ENCODE measurements at places on chromosomes 12 and 14. TPM values are rescaled to one million over a fixed set of nuclear protein-coding genes. Genes with fewer than 3 reads are reported as not detected.

Gene KRT8
- 0.40 TPM for total RNA-seq

GRCh38 chr14:71381814-71382213 is 474.6 kb downstream of the PCNX1 start:
- no peak for DNase-seq

DNA sequence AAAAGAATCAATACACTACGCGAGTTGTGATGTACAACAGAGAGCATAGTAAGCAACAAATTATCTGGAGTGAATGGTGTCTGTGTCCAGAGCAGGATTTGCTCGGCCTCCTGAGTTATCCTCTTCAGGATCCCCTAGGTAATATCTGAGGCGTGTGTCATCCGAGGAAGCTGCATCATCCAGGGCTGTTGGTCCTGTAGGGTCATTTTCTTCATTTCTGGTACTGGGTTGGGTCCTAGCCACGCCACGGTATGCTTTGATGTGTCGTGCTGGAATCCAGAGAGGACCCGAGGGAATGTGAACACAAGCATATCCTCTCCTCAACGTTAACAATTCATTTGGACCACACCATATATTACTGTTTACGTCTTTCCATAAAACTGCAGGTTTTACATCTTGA is 19.0 kb upstream of the CLEC4E start:
- no peak for DNase-seq

Gene CCDC177
- not detected for total RNA-seq

DNA sequence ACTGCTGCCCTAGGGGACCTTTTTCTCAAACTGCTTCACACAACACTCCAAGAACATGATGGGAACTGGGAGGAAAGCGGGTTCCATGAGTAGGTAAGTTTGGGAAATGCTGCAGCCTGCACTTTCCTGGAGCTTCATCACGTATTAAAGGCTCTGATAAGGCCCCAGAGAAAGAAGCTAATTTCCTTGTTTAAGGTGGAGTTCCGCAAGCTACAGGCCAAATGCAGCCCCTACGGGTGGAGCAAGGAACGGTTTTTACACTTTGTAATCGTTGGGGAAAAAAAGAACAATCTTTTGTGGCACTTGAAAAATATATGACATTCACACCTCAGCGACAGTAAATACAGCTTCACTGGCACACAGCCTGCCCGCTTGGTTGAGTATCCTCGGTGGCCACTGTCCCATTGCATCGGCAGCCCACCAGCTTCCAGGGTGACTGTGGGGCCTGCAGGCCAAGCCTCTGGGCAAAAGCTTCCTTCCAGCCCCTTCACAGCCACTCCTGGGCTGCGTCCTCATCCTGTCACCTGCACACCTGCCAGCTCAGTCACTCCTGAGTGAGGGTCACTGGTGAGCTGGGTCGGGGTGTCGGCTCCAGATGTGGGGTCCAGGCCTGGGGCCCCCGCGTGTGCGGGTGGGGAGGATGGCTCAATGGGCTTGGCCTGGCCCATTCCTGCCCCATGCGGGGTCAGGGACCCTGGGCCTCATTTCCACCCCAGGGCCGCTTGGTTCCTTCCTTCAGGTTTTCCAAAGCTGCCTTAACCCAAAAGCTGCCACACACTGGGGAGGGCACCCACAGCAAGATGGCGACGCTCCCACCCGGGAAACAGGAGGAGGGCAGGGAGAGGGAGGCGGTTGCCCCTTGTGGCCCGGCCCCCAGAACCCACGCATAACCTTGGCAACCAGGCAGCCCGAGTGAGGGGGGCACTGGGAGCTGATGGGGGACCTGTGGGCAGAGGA is 2.4 kb downstream of the AMN start:
- DNase-seq = no peak

DNA sequence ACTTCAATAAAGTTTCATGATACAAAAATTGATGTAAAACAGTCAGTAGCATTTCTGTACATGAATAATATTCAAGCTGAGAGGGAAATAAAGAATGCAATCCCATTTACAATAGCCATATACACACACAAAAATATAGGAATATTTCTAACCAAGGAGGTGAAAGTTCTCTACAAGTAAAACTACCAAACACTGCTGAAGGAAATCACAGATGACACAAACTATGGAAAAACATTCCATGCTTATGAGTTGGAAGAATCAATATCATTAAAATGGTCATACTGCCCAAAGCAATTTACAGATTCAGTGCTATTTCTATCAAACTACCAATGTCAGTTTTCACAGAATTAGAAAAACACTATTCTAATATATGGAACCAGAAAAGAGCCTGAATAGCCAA is 272.3 kb downstream of the TMTC2 start:
- no peak for DNase-seq

Gene TNS2
- total RNA-seq = 1.1 TPM

Gene MDM2
- 148 TPM for total RNA-seq

Gene KRT78
- total RNA-seq = not detected

Gene CLEC4E
- not detected for total RNA-seq

- DNase-seq = peak; percentile 59
Measured at GRCh38 chr14:69675877-69676416, 64.6 kb downstream of the SUSD6 start.

GRCh38 chr14:102667703-102668102 is 75.3 kb downstream of the RCOR1 start:
- DNase-seq = no peak

Gene STYK1
- total RNA-seq = 0.70 TPM

Gene PLEKHG3
- 2.8 TPM for total RNA-seq

DNA sequence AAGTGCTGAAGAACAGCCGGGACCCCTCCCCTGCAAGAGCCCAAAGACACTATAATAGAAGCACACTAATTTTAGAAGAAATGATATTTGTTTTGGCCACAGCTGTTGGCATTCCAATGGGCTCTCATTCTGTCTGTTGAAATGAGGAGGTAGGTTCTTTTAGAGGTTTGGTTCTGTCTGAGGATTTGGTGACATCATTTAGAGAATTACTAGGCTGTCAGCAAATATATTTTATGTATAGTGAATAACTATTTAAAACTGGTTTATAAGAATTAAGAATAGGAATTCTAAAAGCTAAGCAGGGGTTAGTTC is 200.7 kb upstream of the SLC38A2 start:
- no peak for DNase-seq

GRCh38 chr12:6387541-6387940 is 3.6 kb downstream of the LTBR start:
- no peak for DNase-seq

- no peak for DNase-seq
Measured at GRCh38 chr12:13976028-13976584, 5.3 kb downstream of the GRIN2B start.

GRCh38 chr12:71636704-71637115 is 26.9 kb downstream of the ZFC3H1 start:
- DNase-seq = no peak

- peak; percentile 82 for DNase-seq
Measured at GRCh38 chr12:32139064-32139421, 32.4 kb downstream of the BICD1 start.

Gene CDH24
- 0.72 TPM for total RNA-seq

Gene RNF212B
- total RNA-seq = not detected

- no peak for DNase-seq
Measured at GRCh38 chr12:81949841-81950308, 190.7 kb upstream of the PPFIA2 start.

DNA sequence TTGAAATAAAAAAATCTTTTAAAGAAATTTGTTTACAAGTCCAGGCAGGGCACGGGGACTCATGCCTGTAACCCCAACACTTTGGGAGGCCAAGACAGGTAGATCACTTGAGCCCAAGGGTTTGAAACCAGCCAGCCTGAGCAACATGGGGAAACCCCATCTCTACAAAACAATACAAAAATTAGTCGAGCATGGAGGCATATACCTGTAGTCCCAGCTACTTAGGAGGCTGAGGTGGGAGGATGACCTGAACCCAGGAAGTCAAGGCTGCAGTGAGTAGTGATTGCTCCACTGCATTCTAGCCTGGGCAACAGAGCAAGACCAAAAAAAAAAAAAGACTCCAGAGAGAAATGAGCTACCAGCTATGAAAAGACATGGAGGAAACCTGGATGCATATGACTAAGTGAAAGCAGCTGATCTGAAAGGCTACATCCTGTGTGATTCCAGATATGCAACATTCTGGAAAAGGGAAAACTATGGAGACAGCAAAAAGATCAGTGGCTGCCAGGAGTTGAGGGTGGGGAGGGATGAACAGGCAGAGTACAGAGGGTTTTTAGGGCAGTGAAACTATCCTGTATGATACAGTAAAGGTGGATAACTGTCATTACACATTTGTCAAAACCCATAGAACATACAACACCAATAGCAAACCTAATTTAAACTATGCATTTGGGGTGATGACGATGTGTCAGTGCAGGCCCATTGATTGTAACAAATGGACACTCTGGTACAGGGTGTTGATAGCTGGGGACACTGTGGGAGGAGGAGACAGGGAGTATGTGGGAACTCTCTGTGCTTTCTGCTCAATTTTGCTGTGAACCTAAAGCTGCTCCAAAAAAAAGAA is 59.9 kb downstream of the PRKAB1 start:
- no peak for DNase-seq

GRCh38 chr14:66979101-66979974 is 209.9 kb upstream of the GARIN2 start:
- no peak for DNase-seq

DNA sequence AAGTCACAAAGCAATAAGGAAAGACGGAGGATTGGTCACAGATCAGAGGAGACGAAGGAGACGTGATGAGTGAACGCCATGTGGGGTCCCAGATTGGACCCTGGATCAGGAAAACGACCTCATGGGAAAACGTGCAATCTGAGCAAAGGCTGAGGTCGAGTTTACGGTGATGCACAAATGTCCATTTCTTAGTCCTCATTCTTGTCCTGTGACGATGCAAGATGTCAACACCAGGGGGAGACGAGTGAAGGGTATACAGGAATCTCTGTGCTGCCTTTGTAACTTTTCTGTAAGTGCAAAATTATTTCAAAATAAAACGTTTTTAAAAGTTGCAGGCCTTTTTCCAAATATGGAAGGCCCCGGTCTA is 329.8 kb downstream of the MED13L start:
- DNase-seq = no peak

DNA sequence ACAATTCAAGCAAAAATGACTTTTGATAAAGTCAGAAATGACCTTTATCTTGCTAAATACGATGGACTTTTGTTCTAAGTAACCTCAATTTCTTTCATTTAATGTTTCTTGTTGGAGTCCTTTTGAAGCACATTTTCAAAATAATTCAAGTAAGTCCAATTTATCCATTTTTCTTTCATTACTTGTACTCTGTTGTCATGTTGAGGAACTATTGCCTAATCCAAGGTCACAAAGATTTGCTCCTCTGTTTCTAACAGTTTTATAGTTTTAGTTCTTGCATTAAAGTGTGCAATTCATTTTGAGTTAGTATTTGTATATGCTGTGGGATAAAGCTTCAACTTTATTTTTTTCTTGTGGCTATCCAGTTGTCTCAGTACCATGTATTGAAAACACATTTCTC is 66.7 kb downstream of the CCER1 start:
- no peak for DNase-seq

Gene SRSF5
- 255 TPM for total RNA-seq

GRCh38 chr14:71720978-71721624 is 211.1 kb upstream of the RGS6 start:
- DNase-seq = peak; percentile 58

DNA sequence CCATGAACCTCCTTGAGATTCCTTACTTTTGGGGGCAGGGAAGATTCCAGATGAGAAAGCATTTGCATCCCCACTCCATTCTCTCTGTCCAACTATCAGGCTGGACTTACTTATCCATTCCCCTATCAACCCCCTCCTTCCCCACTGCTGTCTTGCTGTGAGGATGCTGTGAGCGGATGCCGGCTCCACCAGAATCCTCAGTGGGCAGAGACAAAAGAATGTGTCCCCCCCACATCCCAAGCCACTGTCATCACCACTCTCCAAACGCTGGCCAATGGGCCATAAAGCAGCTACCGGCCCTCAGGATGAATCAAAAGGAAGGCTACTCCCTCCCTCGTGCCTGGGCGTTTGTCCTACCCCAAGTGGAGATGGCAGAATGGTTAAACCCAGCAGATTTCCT is 173.0 kb upstream of the NTF3 start:
- DNase-seq = no peak

DNA sequence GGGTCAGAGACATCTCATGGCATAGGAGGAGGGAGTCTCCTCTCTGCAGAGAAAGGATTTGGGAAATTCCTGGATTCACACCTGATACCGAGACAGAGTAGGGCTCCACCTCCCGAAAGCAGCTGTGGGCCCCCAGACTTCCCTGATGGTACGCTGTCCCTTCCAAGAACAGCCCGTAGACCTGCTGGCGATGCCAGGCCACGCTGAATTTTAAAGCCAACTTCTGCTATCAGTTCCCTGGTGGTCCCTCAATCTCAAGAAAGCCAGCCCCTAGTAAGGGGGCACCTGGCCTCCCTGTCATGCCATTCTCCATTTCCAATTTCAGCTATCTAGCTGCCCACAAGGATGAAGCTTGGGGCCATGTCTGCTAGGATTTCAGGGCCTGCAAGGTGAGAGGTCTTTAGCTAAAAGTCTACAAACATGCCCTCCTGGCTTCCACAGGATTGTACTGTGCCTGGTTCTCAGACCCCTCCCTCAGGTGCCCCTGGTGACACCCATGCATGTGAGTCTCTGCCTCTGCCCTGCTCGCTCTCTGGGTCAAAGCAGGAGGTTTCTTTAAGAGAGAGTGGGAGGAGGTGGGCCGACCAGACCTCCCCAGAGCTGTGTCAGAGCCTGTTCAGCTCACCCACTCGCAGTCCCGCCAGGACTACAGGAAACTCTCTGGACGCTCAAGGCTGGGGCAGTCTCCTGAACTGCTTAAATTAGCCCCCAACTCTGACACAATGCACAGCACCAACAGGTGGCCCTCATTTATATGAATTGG is 30.5 kb downstream of the ANO2 start:
- DNase-seq = no peak

- no peak for DNase-seq
Measured at GRCh38 chr14:89486505-89486904, 69.5 kb upstream of the FOXN3 start.

- no peak for DNase-seq
Measured at GRCh38 chr12:52521568-52522266, 1.5 kb upstream of the KRT5 start.

DNA sequence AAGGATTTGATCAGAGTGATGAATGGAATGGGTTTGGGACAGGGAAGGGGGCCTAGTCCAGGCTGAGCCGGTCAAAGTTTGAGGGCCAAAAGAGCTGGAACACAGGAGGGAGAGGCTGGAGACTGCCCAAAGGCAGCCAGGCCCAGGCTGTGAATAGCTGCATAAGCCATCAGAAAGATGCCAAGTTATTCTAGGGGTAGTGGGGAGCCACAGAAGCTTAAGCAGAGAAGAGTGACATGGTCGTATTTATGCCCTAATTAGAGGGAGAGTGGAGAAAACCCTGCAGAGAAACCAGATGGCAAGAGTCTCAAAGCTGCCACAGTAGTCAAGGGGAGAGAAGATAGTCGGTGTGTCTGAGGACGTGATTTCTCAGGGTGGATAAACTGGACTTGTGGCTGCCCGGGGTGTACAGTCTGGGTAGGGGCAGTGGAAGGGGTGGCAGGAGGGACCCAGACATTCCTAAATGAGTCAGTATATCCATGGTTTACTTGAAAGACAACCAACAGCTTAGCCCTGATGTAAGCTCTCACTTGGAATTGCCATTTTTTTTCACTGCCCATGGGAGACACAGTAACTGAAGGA is 99.2 kb downstream of the PRICKLE1 start:
- no peak for DNase-seq

Gene RASAL1
- 12.4 TPM for total RNA-seq

Gene EIF2S3B
- 3.8 TPM for total RNA-seq

- DNase-seq = no peak
Measured at GRCh38 chr14:86196471-86196870, 666.5 kb downstream of the FLRT2 start.
